NCI-H146 (cell line): ENCODE measurements at places on chromosomes 16 and 17.
A peak's percentile ranks its signal among the peaks of the same experiment; 100 is the strongest.

DNA sequence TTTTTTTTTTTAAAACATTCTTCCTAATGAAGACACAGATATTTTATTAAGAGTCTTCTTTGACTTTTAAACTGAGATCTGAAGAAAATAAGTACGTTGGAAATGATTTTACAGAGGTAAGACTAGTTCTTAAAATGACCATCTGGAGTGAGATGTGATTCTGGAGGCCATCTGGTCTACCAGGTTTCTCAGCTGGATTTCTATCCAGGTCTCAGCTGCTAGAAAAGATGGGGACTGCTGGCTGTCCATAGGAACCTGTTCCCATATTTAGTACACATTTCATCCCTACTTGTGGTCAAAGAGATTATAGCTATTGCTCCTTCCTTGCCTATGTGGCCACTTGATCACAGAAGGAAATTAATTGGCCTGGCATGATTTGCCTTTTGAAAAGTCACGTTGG lies 12.2 kb downstream of the PMFBP1 start:
- no peak for DNase-seq

DNA sequence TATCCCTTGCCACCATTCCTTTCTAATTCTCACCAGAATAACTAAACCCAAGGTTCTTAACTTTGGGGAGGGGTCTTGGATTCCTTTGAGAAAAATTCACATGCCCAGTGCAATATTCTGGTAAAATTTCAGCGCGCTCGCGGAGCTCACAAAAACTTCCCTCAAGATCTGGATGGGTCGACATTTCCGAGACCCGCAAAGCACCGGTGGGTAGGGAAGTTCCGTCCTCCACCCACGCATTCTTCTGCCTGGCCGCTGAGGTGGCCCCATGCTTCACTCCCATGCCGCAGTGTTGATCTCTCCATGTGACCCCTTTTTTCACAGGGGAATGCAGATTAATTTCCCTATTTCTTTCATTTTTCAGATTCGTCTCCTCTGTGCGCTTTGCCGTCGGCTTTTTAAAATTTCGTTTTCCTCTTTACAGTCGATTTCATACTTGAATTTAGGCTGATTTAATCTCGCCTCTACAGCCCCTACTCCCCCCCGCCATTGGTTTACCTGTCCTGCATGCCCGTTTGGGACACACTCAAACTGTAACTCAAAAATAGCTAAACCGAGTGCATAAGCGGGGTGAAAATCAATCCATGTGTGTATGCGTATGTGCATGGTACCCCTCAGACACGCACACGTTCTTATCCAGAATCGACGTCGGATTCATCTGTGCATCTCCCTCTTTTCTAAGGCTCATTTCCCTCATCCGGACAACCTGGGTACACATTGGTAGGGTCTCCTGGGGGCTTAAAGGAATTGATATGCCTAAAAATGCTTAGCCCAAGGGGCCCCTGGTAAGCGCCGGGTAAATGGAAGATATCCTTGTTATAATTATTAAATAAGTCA lies 1.4 kb upstream of the SP6 start:
- DNase-seq = no peak

GRCh38 chr17:33651686-33652085 lies 358.6 kb upstream of the ASIC2 start:
- DNase-seq = no peak

- peak; percentile 14 for DNase-seq
Observed at GRCh38 chr17:50893183-50893993, 27.2 kb upstream of the TOB1 start.

DNA sequence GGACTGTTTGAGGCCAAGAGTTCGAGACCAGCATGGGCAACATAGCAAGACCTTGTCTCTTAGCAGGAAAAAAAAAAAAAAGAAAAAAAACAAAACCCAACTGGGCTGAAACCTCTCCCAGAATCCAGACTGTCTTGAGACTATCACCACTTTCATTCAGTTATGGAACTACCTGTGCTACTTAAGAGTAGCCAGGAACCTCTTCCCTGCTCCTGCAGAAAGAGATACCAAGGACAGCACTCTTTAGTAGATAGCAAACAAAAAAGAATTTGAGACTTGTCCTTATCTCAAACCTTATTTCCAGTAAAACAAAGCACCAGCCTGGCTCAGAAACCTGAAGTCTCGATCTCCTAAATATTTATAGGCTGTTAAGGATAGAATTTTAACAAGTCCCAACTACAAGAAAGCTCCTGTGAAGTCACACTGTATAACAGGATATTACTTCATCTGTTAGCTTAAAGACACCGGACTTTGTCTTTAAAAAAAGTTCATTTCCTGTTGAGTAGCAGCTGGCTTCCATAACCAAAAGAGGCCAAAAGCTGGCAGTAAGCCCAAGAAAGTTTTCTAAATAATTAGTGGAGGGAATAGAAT lies 5.1 kb downstream of the CDR2 start:
- DNase-seq = peak; percentile 10

DNA sequence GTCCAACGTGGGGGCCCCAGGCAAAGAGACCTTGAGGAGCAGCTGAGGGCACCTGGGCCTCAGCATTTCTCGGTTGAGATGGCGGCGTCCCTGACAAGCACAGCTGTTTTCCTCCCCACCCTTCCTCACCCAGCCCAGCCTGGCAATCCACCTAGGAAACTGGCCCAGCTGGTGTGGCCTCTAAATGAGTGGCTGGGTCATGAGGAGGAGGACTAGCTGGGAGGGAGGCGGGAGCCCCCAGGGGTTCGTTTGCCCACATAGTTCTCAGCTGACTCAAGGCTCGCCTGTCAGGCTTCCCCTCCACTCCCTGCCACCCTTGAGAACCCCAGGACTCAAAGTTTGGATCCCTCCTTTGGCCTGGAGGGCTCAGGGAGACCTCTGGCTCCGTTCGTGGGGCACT lies 5.9 kb downstream of the RNF222 start:
- no peak for DNase-seq

- DNase-seq = no peak
Observed at GRCh38 chr17:81996757-81997441, 19.5 kb downstream of the ASPSCR1 start.

- no peak for DNase-seq
Observed at GRCh38 chr16:56742030-56742984, 12.4 kb downstream of the NUP93 start.

DNA sequence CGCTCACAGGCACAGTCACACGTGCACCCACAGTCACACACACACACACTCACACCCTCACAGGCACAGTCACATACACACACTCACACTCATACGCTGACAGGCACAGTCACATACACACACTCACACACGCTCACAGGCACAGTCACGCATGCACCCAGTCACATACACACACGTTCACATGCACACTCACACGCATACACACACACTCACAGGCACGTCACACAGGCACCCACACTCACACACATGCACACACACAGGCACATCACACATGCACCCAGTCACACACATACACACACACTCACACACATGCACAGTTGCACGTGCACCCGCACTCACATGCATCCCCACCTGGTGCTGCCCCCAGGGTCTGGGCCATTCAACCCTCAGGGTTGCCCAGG lies 46.1 kb upstream of the CBFA2T3 start:
- no peak for DNase-seq

- DNase-seq = no peak
Observed at GRCh38 chr16:30429418-30429677, 482 bp downstream of the DCTPP1 start.

DNA sequence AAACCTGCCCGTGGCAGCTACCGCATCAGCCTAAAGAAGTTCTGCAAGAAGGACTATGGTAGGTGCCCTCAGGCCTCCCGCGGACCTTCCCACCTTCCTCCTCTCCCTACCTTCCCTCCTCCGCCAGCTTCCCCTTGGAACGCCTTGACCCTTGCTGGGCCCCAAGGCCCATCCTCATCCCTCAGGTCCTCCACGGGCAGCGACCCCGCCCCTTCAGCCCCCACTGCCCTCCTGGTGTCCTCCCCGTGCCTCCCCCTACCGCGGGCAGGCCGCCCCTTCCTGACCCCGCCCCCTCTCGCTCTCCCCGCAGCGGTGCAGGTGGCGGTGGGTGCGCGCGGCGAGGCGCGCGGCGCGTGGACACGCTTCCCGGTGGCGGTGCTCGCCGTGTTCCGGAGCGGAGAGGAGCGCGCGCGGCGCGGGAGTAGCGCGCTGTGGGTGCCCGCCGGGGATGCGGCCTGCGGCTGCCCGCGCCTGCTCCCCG lies 1.4 kb upstream of the TBC1D24 start:
- DNase-seq = peak; percentile 69

- DNase-seq = no peak
Observed at GRCh38 chr17:80646328-80646727, 101.7 kb downstream of the RPTOR start.

- DNase-seq = no peak
Observed at GRCh38 chr17:68451670-68452354, 5.5 kb downstream of the WIPI1 start.

GRCh38 chr17:83037874-83038165 lies 41.6 kb upstream of the METRNL start:
- no peak for DNase-seq

DNA sequence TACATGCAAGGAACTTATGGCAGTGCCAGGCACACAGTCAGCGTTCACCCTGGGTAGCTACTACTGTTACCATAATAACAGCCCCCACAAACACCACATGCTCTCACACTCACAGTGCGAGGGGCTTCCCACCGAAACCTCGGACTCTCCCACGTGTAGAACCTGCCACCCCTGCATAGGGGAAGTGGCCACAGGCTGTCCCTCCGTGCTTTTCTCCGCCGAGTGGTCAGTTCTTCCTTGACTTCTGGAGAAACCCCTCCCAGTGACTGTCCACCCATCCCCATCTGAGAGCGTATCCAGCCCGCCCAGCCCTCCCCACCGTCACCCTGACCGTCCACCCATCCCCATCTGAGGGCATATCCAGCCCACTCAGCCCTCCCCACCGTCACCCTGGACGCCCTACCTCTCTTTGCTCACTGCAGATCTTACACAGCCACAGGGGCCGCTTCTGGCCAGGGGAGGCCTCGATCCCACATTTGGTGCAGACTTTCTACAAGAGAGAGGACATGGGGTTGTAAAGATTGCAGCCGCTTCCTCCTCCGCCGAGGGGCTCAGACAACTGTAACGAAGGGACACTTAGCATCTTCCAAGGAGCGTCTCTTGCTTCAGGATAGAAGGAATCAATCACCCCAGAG lies 71.1 kb downstream of the RPH3AL start:
- no peak for DNase-seq

DNA sequence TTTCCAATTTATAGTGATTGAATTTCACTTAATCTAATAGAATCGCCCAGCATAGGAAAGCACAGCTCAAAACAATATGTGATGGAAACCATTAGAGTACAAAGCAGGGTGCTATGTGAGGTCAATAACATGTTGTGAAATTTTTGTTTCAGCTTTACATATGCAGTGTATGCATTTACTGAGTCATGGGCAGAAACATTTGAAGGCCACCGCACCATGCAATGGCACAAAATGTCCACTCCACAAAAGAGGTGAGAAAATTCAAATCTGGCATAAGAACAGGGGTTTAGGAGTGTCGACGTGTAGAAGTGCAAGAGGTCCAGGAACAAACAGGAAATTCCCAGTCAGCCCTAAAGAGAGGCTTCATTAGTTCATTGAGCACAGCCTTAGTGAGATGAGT lies 131.2 kb downstream of the ANKFN1 start:
- DNase-seq = no peak

- DNase-seq = no peak
Observed at GRCh38 chr17:13003454-13003851, 14.4 kb downstream of the ELAC2 start.

DNA sequence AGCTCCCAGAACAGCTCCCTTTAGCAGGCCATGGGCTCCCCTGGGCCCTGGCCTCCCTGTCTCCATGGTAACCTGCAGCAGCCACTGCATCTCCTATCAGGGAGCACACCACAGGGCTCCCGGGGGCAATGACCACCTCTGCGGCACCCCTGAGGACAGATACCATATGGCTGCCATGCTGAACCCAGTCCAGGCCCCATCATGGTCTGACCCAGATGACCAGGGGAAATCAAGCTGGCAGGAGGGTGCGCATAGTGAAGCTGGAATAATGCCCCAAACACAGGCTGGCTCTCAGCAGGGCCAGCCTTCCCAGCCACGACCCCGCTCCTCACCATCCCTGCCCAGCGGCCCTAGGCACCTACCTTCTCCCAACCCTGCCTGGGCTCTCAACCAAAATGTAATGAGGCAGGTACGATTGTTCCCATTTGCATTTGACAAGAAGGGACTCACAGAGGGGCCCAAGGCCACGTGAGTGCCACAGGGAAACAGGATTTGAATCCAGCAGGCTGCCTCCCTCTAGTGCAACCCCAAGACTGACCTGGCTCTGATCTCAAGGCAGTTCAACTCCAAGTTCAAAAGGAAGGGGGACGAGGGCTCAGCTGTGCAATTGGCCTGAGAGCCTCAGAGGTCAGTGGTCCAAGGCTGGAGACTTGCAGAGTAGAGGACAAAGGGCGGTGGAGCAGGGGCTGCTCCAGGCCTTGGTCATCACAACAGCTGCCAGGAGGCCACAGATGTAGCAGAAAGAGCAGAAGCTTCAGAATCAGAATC lies 2.4 kb downstream of the RUNDC3A start:
- no peak for DNase-seq

DNA sequence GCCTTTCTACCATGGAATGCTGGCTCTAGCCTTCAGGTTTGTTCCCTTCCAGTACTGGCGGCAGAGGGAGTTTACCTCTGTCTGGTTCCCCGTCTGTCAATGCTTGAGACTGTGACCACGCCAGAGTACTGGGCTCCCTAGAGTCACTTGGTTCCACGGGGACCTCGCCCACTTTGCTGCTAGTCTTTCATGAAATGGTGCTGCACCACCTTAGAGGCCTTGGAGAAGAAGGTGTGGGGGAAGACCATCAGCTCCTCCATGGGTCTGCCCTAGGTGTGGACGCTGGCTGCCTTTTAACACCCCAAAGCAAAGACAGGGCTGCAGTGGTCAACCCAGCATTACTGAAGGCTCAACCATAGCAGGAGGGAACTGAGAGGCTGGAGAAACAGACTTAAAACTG lies 55.3 kb upstream of the KSR1 start:
- DNase-seq = no peak
